Activated naive CD4-positive, alpha-beta T cell (primary cell): ENCODE measurements at places on chromosomes 2 and 18.

DNA sequence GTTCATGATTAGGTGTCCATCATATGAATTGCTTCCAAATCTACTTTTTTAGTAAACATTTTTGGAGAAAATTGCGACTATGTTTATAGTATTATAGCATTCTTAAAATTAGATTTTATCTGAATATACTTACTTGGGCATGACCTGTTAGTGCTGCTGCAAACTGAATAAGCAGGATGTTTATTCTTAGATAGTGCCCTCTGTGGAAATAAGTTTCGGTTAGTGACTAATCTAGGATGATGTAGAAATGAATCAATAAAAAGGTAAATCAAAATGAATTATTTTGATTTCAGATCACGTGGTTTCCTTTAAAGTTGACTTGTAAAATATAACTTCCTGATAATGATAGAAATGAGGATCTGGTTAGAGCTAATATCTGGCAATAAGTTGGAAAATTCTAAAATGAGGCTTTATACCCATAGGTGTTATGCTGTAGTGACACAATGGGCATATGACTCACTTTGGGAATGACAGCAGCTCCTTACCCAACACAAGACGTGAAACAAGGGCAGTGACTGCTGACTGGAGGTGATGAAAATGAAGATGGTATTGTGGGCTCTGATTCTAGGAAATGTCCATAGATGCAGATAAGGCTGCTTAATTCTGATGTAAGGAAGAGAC, 165.8 kb upstream of the TCF4 start:
- DNase-seq: no peak

DNA sequence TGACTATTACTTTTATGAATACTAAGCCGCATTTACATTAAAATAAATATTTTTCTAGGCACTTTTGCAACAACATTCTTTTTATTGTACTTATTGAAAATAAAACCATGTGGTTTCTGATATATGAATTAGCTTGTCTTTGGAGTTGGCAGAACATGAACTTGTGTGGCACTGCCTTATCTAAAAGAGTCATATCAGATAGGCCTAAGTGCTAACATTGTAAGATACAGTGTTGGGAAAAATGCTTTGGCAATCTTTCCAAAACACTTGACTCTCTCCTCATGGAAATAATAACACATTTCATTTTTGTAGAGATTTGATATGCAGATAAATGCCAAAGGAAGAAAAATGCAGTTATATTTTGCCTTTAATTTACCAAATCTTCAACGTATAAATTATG, 191.7 kb downstream of the ERBB4 start:
- no peak for DNase-seq

GRCh38 chr2:159163930-159164329, 122.6 kb downstream of the WDSUB1 start:
- DNase-seq: no peak

GRCh38 chr2:96412307-96413258, 77.0 kb downstream of the NCAPH start:
- DNase-seq: no peak

- DNase-seq: no peak
These were observed 168.0 kb downstream of the LPIN1 start for GRCh38 chr2:11914455-11914854.

DNA sequence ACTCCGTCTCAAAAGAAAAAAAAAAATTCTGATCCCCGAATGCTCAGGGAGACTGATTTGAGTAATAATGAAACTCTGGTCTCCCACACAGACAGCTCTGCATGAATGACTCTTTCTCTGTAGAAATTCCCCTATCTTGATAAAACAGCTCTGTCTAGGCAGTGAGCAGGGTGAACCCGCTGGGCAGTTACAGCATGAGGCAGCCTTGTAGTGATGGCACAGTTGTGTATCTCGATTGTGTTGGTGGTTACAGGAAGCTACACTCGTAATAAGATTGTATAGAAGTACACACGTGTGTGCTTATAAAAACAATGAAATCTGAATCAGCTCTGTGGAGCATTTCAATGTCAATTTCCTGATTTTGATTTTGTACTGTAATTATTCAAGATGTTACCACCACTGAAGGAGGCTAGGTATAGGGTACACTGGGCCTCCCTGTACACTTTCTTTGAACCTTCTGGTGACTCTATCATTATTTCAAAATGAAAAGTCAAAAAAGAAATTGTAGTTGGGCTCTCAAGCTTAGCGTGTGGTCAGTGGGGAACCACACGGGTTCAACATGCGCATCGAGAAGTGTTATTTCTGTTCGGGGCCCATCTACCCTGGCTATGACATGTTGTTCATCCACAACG, 34.9 kb upstream of the ATP8B1 start:
- DNase-seq: no peak

- no peak for DNase-seq
These were observed 26.4 kb upstream of the FZD7 start for GRCh38 chr2:202007015-202007982.

DNA sequence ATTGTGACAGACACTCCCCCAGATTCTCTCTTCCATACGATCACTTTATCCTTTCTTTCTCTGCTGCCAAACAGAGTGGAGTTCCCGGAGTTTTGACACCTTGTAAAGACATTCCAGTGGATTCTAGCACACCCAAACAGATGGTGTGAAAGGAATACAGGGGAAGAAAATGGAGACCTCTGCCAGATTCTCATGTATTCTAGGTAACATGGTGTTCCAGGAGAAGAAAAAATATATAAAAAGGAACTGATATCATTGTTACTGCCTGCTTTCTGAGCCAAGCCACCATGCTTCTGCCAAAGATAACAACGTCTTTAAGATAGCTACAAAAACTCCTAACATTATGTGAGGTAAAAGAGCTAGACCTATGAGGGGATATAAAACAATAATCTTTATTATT, 136.5 kb downstream of the TXNL1 start:
- no peak for DNase-seq

DNA sequence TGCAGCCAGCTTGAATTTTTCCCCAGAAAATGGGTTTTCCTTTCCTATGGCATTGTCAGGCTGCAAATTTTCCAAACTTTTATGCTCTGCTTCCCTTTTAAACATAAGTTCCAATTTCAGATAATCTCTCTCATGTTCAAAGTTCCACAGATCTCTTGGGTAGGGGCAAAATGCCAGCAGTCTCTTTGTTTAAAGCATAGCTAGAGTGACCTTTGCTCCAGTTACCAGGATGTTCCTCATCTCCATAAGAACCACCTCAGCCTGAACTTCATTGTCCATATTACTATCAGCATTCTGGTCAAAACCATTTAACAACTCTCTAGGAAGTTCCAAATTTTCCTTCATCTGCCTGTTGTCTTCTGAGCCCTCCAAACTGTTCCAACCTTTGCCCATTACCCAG, 68.3 kb downstream of the SGPP2 start:
- no peak for DNase-seq

- no peak for DNase-seq
These were observed 1.4 kb upstream of the IL36B start for GRCh38 chr2:113054066-113054465.

DNA sequence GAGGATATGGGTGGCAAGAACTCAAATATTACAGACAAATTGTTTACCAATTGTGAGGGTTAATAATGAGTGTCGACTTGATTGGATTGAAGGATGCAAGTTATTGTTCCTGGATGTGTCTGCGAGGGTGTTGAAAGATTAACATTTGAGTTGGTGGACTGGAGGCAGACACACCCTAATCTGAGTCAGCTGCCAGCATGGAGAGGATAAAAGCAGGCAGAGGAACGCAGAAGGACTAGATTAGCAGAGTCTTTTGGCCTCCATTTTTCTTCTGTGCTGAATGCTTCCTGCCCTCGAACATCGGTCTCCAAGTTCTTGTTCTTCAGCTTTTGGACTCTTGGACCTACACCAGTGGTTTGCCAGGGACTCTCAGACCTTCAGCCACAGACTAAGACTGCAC, 1503.7 kb downstream of the LRP1B start:
- DNase-seq: no peak

DNA sequence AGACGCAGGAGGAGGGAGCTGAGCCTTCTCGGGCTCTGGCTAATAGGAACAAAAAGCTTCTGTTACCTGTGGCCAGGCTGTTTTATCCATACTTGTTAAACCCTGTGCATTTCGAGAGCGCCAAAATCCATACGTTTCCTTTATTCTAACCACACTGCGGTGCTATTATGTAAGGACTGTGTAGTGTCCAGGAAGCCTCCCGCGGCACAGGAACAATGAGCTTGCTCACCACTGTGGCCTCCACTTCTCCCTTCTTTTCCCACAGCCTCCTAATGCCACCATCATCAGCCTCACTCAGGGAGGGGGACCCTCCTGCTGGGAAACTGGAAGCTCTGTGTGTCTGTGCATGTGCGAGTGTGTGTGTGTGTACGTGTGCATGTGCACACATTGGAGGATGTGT, 268.5 kb downstream of the HAUS1 start:
- DNase-seq: no peak

- DNase-seq: no peak
These were observed 1.5 kb downstream of the MFSD6 start for GRCh38 chr2:190409616-190410015.

DNA sequence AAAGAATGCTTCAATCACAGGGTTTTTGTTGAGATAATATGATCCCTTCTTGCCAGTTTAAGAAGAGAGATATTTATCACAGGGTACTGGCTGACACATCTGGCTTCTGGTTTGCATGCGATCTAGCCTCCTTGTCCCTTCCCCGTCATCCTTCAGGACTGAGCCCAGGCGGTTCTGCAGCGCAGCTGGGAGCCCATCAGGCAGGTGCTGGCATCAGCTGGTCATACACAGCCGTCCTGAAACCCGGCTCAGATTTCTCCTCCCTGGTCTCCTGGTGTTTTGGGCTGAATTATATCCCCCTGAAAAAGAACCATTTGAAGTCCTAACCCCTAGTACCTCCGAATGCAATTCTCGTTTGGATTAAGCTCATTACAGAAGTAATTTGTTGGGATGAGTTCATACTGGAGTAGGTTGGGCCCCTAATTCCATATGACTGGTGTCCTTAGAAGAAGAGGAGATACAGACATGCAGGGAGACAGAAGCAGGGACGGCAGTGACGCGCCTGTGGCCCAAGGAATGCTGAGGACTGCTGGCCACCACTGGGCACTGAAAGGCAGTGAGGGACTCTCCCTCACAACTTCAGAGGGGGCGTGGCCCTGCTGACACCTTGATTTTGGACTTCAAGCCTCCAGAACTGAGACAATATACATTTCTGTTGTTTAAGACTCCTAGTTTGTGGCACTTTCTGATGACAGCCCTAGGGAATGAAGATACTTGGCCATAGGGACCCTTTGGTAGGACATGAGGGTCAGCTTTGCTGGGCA, 83.9 kb upstream of the ODC1 start:
- DNase-seq: no peak

- no peak for DNase-seq
These were observed 8.9 kb upstream of the PDE1A start for GRCh38 chr2:182435754-182436153.

- DNase-seq: no peak
These were observed 270.0 kb upstream of the PXDN start for GRCh38 chr2:2014251-2014771.

DNA sequence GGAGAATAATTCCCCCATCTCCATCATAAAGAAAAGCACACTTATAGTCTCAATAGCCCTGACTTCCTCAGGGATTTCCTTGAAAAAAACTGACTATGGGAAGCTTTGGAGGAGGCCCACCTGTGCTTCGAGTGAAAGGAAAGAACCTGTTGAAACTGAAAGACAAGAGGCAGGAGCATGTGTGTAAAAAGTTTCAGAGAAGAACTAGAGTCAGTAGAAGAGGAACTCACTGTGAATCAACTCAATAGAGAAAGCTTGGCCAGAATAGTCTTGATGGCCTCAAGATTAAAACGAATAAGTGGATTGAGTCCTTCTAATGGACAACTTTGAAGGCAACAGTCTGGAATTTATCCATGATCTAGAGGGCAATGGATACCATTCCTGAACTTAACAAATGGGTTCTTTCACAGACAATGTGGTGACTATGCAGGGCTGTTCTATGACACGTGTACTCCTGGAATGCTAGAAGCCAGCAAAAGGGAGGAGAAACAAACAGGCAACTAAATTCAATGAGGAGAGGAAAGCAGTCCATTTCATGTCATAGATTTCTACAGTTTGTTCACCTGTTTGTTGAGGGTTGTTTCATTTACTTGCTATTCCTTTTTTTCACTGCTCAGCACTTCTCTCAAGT, 442.3 kb downstream of the GRB14 start:
- no peak for DNase-seq

- no peak for DNase-seq
These were observed 271.4 kb downstream of the TCF4 start for GRCh38 chr18:55316486-55317184.
